CD4-positive, alpha-beta T cell treated with Interleukin-6 for 4 hours (primary cell): ENCODE measurements at places on chromosomes 3 and 15.

DNA sequence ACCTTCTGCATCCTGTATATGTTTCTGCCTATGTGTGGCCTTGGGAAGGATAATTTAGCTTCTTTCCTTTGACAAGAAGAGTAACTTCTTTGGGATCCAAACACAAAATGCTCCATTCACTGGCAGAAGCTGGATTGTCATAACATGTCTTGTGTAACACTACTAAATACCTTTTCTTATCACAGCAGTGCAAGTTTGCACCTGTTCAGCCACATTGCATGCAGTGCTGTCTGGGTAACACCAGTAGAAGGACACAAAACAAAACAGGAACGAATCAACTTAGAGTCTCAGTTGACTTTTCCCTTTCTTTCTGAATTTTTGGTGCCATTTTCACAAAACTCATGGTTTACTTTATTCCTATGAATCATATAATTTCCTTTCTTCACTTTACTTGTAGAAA, 43.6 kb upstream of the TNIK start:
- no peak for DNase-seq

DNA sequence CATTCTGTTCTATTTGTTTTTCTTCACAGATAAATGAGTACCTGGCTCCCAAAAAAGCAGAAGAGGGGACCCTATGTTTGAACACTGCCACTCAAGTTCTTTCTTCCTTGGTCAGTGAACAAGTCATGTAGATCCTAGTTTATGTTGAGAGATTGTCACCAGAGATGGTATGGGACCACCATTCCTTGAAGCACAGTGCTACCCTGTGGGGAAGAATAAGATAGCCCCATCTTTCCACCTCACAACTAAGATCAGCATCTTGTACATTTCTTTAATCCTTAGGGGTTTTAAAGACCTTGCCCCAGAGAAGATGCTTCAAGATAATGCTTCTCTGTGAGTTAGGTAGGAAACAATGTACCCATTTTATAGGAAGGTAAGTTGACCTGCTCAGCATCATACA, 233.5 kb upstream of the WNT5A start:
- DNase-seq, result no peak

- DNase-seq, result no peak
These were observed 84.1 kb downstream of the ZNF609 start for GRCh38 chr15:64544450-64544849.

DNA sequence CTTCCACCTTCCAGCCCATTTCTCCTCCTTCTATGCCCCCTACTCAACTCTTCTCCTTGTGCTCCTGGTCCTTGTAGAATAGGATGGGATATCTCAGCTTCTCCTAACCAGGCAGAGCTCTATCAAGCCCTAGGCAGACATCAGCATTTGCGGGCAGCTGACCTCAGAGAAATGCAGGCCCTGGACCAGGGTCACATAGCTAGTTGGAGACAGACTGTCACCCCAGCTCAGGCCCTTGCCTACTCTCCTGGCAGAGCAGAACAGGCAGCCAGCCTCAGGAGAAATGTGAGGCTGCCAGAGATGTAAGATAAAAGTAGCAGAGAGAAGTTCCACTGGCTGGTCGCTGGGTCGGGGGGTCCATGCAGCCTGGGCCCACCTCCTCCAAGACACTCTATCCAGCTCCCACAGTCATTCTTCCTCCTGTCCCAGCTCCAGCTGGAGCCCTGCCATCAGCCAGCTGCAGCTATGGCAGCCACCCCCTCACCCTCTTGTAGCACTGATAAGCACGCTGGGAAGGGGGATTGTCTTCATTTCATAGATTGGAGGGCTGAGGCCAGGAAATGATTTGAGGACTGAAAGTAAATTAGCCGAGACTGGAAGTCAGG, 4.0 kb downstream of the CYP8B1 start:
- DNase-seq, result no peak

DNA sequence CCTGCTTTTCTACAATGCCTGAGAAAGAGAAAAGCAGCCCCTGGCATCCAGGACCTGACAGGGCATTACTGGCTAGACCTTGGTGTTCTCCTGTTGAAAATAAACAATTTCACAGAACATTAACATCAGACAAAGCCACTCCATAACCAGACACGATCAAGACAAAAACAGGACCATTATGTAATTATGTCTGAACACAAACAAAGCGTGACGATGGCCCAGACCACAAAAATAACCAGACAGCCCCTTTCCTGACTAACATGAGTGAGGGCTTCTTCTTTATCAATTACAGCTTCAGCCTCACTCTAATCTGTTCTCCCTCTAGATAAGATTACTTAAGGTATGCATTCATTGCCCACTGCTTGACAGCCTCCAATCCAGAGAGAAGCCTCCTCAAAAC, 172.7 kb upstream of the LMCD1 start:
- DNase-seq, result no peak

DNA sequence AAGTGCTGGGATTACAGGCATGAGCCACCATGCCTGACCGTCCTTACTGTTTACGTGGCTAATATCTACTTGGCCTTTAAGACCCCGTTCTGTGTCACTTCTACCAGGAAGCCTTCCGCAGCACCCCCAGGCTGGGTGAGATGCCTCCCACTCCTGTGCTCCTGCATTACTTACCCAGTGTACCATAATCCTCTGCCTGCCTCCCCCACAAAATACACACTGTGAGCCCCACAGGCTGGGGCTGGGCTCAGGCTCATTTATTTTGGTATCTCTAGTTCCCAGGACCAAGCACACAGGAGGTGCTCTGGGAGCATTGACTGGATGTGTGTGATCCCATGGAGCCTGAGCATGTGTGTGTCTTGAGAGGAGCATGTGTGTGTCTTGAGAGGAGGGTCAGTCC, 14.9 kb downstream of the MRAS start:
- DNase-seq, result no peak

- no peak for DNase-seq
These were observed 33.4 kb upstream of the INSYN1 start for GRCh38 chr15:73786538-73786937.

GRCh38 chr15:42819786-42820185, 82.9 kb upstream of the CDAN1 start:
- no peak for DNase-seq

DNA sequence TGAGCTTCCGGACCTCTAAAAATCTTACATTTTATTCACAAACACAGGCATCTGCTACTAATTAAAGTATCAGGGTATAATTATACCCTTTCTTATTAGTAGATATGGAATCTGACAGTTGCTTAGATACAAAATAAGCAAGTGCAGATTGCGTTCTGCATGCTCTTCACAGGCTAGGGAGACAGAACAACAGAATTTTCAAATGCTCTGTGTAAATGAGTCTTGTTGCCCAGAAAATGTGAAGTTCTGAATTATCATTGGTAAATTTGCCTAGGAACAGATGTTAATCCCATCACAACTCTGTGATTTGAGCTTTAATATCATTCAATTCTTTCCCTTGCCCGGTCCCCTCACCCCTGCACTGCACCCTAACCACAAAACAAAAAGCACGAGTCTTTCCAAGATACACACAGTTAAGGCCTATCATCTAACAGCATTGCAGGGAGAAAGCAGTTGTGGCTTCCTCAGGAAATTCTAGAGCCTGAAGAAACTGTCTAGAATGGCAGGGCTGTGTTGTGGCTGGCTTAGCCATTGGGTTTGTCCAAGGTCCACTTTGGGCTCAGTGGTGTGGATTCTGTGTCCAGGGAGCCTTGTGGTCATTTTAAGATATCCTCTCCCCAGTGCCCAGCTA, 119.8 kb downstream of the PDCD6IP start:
- no peak for DNase-seq

GRCh38 chr3:142596726-142597088, 514 bp downstream of the PLS1 start:
- DNase-seq, result no peak

DNA sequence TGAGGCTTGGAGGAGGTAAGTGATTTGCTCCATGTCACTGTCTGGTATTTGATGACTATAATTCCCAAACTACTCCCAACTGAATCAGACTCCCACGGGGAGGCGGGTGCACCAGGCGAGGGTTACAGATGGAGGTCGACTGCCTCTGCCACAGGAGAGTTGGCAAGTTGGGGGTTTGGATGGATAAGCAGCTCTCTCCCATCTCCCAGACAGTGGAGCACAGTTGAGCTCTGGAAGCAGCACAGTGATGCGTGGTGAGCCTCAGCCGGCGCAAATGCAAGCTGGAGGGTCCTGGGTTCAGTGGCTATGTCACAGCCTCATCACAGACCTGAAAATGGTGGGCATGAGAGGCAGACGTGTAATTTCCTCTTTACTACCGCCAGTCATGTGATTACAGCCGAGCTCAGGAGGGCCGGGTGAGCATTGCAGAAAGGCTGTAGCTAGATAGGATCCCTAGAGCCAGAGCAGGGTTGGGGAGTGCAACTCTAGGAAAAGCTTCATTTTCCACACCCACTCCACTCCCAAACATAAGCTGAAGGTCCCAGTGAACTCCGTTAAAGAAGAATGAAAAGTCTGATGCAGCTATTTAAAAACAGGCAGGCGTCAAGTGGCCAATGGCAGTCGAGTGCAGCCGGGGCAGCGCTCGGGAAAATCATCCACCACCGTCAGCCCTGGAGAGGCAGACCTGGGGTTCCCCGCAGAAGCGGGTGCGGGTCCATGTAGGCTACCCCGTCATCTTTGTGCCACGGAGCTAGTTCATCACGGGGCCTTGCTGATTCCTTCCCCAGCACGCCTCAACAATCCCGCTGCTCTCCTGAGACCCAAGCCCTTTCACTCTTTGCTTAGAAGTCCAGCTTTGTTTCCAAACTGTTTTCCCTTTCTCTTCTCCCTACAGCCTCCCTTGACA, 33.3 kb upstream of the VPS8 start:
- DNase-seq, result no peak

- no peak for DNase-seq
These were observed 1.2 kb upstream of the RYK start for GRCh38 chr3:134251731-134252391.

DNA sequence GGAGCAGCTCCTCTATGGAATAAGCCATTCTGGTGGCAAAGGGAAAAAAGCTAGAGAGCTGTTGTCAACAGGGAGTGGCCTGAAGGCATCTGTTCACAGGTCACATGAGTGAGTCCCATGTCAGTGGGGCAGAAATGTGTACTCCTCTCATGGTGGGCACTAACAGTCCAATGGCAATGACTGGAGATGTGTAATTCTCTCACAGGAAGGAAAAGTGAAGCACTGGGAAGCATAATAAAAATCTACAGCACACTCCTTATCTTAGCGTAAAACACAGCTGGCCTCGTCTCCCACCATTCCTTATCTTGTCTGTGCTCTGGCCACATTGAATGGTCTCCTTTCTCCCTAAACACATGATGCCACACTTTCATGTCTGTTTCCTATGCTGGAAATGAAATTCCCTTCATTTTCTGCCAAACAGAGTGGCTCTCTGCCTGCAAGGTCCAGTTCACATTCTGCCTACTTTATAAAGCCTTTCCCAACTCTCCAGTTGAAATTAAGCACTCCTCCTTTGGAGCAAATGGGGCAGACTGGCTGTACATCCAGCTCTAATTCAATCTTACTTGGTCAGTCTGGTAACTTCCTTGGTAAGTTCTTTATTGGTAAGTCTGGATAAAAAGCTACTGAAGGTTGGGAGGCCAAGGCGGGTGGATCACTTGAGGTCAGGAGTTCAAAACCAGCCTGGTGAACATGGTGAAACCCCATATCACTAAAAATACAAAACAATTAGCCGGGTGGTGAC, 139.8 kb downstream of the RPL22L1 start:
- DNase-seq, result no peak

- no peak for DNase-seq
These were observed 392.6 kb upstream of the TPM1 start for GRCh38 chr15:62649793-62650420.

GRCh38 chr3:190424478-190425439, 24.9 kb downstream of the TMEM207 start:
- DNase-seq, result peak; percentile 14

DNA sequence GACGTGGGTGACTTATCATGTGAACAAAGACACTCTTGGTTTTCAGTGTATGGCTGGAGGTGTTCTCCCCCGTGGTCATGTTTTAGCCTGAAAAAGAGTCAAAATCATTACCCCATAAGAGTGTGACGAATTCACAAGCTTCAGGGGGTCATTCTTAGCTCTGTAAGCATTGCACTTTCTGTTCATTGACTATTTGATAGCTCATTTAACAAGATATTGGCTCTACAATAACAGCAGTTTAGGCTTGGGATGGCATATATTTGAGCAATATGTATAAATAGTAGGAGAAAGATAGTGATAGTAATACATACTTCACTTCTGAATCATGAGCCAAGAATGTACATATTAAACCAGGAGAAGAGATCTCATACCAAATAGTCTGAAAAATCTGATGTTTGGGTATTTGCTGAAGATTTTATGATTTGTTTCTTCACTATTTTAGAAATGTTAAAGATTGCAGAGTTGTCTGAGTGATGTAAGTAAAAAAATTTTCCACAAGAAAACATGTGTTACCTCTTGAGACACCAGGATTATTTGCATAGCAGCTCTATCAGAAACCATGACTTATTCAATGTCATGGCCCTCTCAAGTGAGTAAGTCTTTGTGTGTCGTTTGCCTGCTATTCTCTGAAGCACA, 996.0 kb downstream of the OTOL1 start:
- no peak for DNase-seq
